ENCODE measurements at places on chromosomes 7 and 10.

GRCh38 chr7:25171071-25171470 lies 46.0 kb upstream of the CYCS start:
- DNase-seq, result no peak

GRCh38 chr10:11104772-11105675 lies 87.4 kb downstream of the CELF2 start:
- no peak for DNase-seq

GRCh38 chr7:39816462-39817060 lies 133.5 kb upstream of the CDK13 start:
- DNase-seq, result no peak

DNA sequence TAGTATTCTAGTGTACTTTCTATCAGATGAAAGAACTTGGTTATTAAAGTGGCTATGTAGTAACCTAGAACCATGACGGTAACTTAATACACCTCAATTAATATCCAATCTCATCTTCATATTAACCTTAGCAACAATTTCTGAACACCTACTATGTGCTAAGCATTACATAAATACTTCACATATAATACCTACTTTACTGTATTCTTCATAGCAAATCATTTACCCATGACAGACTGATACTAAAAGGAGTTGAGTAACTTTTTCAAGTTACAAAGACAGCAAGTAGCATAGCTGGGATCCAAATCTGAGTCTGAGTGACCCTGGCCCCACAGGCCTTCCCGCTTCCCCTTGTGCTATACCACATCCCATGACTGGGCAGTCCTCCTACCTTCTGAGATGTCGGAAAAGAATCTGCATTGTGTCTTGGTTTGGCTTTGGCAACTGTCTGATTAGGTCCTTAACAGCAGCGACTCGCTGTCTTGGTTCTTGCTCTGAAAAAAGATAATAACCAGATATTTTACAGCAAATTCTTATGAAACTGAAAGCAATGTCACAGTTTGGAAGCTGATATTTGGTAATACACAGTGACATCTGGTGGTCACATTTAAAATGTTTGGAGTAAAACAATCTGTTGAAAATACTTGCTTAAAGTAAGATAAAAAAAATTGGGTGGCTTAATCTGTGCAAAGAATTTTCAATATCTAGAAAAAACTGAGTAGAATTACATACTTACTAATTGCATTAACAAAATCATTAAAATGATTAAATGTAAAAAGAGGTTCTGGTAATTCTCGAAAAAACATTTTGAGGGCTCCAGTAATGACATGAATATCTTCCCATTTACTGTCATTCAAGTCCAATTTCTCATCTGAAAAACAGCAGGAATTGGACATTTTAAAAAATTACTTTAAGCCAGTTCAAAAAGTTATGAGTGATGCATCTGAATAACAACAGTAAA lies 120.1 kb downstream of the ARHGAP12 start:
- DNase-seq, result peak; percentile 1

DNA sequence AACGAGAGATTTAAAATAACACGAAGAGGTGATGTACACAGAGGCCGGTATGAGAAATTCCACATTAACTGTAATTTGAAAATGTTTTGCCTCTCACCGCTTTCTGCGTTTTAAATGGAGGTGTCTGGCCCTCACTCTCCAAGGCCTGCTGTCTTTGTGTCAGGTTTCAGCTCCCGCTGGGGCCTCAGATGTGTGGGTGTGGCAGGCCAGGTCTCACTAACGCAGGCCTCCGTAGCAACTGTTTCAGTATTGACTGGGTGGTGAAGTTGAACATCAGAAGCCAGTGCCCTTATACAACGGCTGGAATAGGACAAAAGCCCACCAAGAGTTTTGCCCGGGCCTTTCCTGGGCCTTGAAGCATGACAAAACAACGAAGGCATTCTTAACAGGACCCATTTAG lies 303.1 kb downstream of the ADARB2 start:
- DNase-seq, result no peak

DNA sequence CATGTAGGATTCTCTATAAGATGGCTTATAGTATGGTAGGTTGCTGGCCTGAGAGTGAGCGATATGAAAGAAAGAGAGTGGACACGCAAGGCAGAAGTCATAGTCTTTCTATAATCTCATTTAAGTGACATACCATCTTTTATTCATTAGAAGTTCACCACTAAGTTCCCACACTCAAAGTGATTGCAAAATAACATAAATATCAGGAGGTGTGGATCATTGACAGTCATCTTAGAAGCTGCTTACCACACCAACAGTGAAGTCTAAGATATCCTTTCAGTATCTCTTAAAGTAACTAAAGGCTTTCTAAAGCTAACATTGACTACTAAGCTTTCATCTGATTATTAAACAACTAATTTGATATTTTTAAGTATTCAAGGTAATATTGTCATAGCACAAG lies 36.9 kb upstream of the GNAI1 start:
- DNase-seq, result no peak

DNA sequence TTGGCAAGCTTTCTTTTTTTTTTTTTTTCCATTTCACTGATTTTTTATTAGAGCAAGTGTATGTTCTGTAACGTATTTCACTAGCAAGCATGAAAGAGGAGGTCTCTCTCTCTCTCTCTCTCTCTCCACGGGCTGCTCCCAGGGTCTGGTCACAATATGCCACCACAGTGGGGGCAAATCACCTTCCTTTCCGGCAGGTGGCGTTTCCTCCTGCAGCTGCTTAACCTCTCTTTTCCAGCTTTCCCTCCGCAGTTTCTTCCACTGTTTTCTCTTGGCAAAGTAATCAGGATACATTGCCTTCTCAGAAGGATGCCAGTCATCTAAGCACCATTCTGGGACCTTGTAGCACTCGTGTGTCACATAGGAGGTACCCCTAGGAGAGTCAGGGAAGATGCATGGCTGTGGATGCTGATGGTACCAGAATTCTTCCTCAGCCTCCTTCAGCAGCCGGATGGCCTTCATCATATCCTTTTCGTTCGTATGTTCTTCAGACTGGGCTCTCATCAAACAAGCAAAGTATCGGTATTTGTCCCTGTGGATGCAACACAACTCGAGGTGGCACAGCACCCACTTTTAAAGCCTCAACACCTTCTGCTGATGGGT lies 197.3 kb upstream of the PODXL start:
- DNase-seq, result no peak

- DNase-seq, result no peak
Measured at GRCh38 chr10:86970162-86970981, 2.1 kb downstream of the ADIRF start.

DNA sequence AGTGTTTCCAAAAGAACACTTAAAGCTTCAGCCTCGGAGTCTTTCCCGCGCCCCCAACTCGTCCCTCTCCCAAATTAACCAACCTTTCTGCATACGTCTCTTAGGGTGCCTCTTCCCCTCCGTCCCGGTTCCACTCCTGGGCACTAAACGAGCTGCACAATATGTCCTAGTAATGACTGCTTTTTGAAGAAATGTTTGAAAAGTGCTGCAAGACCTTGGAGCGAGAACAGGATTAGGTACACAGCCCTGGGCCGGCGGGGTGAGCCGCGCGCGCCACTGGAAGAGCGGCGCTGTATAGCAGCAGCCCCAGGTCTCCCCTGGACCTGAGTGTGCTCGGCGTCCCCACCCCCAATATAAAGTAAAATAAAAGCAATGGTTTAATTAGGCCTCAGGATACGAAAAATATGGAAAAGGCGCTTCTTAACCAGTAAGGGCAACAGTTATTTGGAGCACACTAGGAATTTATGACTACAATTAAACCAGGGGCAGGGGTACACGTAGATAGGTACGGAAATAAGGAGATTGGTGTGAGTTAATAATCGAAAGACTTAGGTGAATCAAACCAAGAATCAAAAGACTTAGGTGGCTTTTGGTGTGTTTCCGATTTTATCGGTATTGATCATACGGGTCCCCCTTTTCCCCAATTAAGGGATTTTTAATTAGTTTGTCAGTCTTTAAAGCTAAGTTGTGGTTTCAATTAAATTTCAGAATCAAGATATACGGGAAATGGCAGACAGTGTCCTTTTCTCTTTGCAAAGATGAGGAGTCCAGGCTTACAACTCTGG lies 1.9 kb downstream of the TET1 start:
- DNase-seq, result no peak

GRCh38 chr10:113300617-113301016 lies 252.2 kb upstream of the HABP2 start:
- no peak for DNase-seq

DNA sequence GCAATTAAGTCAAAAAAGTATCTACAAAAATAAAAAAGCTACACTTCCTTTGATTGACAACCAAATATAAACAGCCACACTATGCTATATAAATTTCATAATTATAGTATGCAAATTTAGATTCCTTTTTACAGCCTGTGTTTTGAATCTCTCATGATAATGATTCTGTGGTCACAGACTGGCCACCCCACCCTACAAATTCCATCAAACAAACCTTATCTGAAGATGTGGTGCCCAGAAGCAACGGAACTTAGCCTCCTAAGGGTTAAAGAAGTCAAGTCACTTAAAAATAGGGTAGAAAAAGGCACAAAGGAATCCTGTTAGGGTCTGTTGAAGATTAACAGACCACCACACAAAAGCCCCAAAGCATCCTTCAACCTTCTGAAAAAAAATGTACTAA lies 351.8 kb downstream of the INHBA start:
- no peak for DNase-seq

- DNase-seq, result no peak
Measured at GRCh38 chr10:103859161-103860086, 4.0 kb upstream of the SH3PXD2A start.

DNA sequence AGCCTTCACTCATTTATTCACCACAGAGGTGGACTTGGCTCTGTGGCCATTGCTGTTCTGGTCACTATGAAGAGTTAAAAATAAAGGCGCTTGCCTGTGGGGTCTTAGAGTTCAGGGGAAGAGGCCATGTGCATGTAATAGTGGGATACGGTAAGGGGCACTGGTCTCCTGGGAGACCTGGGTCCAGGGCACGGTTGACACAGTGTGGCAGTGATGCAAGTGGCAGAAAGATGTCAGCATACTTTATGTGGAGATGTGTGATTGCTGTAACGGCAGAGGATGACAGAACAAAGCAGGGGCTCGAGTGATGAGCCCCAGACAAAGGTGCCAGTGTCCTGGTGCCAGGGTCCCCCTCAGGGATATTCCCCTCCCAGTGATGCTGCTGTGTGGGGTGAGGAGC lies 8.6 kb downstream of the ZSCAN25 start:
- no peak for DNase-seq

GRCh38 chr10:63703740-63704345 lies 182.6 kb downstream of the REEP3 start:
- DNase-seq, result no peak

- DNase-seq, result no peak
Measured at GRCh38 chr7:22726907-22727713, at the start of gene IL6. Gene IL6, plus strand, starts transcription at chr7:22727200. Its CDS starts 63 bp downstream, at chr7:22727263.

GRCh38 chr7:144826208-144826607 lies 9.6 kb downstream of the TPK1 start:
- DNase-seq, result no peak

DNA sequence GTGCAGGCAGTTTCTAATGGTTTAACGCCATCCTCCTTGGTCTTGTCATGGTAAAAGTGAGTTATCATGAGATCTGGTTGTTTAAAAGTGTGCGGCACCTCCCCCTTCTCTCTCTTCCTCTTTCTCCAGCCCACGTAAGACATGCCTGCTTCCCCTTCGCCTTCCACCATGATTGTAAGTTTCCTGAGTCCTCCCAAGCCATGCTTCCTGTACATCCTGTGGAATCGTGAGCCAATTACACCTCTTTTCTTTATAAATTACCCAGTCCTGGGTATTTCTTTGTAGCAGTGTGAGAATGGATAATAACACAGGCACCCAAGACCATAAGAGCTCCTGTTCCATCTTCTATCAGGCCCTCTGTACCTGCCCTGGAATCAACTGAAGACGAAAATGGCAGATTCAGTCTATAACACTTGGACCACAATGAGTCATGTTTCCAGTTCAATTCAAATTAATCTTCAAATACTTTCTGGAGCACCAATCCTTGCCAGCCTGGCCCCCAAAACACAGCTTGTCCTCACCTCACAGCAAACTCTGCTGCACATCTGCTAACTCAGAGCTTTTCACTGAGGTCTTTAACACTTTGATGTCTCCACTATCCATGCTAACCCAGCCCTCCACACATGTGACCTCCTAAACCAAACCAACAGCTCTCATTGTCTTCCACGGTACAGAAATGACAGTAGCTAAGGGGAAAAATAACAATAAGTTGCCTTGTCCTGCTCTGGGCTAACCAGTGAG lies 73.2 kb downstream of the SFMBT2 start:
- no peak for DNase-seq

DNA sequence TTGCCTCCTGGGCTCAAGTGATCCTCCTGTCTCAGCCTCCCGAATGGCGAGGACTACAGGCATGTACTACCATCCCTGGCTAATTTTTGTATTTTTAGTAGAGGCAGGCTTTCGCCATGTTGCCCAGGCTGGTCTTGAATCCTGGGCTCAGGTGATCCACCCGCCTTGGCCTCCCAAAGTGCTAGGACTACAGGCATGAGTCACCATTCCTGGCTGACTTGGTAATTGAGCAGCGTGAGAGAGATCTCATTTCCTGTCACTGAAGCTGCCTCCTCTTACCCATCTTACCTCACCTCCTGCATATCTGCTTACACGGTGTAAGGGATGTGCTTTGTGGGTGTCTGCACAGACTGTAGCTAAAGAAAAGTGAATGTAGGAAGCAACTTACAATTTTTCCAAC lies 9.7 kb downstream of the IFIT3 start:
- DNase-seq, result no peak

- DNase-seq, result no peak
Measured at GRCh38 chr7:113639221-113639620, 279.6 kb downstream of the PPP1R3A start.

- DNase-seq, result no peak
Measured at GRCh38 chr10:37488792-37489657, 363.6 kb downstream of the ANKRD30A start.

DNA sequence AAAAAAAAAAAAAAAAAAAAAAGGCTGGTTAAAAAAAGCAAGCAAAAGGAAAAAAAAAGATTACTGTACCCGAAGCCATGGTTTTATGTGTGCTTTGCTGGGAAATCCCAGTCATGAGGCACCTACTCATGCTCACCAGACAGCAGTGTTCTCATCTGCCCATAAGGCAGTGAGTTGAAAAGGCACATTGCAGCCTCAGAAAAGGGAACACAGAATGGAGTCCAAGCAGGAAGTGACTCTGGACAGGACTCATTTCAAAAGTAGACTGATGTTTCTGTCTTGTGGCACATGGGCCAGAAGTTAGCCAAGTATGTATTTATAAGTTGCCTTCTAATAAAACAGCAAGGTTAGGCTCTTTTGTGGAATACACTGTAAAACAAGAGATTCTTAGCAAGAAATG lies 40.2 kb downstream of the PDSS1 start:
- DNase-seq, result no peak
